Erythroblast (primary cell): ENCODE measurements at places on chromosomes 3 and 15.

DNA sequence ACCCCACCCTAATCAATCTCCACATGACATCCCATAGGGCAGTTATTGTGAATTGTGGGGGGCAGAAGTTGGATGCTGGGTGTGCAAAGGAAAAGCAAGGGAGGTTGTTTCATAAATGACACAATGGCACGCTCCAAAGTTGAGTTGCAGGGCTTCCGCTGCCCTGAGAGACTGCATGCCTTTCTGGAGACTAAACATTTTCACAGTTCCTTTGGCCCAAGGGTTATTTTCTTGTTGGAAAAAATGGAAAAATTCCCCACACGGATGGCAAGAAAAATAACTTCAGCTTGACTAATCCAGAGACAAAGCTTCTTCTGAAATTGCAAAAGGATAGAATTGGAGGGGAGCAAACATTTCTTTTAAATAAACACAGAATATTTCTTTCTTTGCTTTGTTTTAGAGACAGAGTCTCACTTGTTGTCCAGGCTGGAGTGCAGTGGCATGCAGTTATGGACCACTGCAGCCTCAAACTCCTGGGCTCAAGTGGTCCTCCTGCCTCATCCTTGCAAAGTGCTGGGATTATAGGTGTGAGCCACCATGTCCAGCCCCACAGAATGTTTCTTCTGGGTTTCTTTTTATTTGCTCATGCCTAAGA is 19.1 kb upstream of the TPM1 start:
- no peak for DNase-seq

DNA sequence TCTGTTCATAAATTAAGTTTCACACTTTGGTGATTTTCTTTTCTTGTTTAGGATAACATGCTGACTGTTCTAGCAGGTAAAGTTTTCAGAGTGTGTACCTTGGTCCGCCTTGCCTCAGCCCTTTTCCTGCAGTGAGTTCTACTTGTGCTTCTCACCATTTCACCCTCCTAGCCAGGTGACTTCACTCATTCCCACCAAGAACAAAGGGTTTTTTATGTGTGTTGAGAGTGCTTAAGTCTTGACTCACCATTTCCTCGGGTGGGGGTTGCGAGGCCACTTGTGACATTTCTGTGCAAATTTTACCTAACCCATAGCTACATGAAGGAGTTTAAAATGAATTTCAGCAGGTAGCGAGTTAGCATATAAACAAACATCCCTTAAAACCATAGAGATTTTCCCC is 81.4 kb downstream of the C3orf38 start:
- no peak for DNase-seq

DNA sequence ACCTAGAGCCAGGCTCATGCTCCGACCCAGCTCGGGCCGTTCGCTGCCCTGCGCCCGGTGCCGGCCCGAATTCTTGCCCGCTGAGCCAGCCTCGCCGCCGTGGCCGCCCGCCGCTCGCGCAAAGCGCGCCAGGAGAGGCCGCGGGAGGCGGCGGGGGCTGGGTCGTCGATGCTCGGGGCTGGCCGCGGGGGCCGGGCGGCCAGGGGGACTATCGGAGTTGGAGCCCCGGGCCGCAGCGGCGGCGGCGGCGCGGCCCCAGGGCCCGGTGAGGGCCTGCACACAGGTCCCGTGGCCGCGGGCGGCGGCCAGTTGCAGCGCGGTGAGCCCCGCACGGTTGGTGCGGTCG is 1.1 kb downstream of the ANKRD63 start:
- DNase-seq, result no peak

DNA sequence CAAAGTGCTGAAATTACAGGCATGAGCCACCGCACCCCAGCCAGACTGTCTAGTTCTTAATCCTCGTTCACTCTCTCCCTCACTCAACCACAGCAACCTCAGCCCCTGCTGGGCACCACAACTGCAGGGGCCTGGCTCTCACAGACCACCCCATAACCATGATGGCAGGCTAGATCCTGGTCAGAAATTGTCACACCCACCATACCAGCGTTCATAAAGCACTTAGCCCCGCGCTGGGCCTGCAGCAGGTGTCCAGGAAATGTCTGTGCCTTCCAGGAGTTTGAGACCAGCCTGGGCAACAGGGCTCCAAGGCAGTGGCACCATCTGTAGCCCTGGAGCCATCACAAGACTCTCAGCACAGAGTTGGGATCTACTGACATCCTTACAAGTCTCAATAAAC is 1.9 kb downstream of the SHISA5 start:
- DNase-seq, result no peak

DNA sequence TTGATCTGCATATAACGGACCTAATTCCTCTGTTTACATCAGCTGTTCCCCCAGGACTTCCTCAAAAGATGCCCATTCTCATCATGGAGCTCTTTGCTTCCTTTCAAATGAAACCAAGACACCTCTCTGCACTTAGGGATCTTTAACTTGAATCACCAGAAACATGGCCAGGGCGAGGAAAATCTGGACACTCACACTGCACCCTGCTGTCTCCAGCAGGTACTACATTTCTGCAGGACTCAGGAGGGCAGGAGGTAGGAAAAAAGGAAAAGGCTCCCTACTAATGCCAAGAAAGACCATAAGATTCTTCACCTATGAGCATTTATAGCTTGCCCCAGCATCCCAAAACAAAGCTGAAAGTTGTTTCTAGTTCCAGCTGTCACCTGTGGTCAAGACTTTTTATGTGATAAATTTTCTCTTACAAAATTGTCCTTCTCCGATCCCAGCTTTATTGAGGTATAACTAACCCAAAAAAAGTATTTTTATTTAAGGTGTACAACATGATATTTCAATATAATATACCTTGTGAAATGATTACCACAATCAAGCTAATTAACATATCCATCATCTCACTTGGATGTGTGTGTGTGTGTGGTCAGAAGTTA is 87.3 kb upstream of the C15orf61 start:
- peak; percentile 53 for DNase-seq

- DNase-seq, result no peak
Measured at GRCh38 chr3:15757824-15758223, 40.0 kb downstream of the ANKRD28 start.

DNA sequence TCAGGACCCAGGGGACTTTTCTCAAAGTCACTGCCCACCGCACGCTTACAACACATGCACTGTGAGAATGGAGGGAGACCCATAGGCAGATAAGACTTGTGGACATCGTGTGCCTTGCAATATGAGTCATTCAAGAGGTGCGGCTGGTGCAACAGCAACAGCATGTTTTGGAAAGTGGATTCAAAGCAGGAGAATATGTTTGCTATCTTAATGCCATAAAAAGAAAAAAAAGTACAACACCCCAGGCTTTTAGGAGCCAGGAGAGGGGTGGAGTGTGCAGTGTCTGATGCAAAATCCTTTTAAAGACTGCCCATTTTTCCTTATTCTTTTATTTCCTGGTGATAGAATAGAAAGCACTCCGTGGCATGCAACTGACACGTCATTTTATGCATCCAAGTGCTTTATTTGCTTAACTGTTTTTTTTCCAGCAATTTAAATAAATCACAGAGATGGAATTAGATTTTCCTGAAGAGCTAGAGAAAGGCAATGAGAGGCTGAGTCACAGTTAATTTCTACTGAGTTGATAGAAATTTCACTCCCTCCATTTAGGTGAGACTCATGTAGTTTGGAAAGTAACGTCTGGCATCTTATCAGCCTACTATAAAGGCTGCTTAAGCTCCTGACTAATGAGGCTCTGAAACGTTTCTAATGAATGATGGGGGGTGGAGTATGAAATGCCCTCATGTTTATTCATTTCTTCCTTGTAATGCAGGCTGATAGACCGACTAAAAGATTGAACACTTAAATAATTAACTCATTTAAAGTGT is 96.4 kb downstream of the NSUN3 start:
- no peak for DNase-seq

- DNase-seq, result no peak
Measured at GRCh38 chr3:152126260-152126659, 142.5 kb upstream of the MBNL1 start.

DNA sequence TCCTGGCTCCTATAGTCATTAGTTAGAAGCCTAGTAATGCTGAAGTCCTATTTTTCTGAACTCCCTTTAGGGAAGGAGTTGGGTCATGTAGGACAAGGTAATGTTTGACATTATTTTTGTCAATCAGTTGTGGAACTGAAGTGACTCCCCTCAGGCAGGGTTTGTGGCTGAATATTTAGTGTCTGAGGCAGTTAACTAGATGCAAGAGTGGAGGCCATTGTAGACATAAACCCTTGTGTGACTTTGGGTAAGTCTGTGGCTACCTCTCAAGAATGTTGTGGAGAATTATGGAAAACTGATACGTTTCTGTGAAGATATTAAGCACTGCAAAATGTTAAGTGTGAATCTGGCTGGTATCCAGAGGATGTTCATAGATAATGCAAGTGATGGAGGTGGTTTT is 125.2 kb upstream of the PHLDB2 start:
- no peak for DNase-seq

GRCh38 chr3:127387556-127388153 is 99.8 kb upstream of the PRR20G start:
- DNase-seq, result no peak

DNA sequence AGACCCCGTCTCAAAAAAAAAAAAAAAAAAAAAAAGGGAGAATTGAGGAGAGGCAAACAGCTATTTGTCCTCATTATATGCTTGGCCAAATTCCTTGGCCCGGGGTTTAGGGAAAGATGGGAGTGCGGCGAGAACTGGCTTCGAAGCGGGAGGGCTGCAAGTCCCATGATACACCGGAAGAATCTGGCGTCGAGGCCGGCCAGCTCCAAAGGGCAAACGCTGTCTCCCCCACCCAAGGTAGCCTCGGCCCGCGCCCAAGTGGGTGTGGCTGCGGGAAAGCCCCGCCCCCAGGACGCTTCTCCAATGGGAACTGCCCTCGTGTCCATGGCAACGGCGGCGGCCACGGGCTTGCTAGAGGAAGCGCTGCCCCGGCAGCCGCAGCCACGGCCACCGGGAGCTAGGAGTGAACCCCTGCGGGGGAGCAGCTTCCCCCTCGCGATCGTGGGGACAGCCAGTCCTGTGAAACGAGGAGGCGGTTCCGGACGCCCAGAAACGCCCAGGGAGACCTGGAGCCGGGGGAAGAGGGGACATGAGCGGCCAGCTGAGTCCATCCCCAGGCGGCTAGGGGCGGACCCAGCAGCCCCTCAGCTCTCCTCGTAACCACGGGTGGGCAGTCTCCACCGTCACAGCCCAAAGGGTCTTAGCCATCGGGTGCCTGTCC is at the start of gene TTLL13:
TSS of gene TTLL13 (plus strand) at position 354 of the 661 bp plus-strand sequence. CDS start 1,075 bp downstream, outside the sequence.
- peak; percentile 88 for DNase-seq

GRCh38 chr15:64902863-64903262 is 8.8 kb upstream of the ANKDD1A start:
- DNase-seq, result no peak

- DNase-seq, result no peak
Measured at GRCh38 chr3:155026999-155027591, 53.0 kb upstream of the MME start.

DNA sequence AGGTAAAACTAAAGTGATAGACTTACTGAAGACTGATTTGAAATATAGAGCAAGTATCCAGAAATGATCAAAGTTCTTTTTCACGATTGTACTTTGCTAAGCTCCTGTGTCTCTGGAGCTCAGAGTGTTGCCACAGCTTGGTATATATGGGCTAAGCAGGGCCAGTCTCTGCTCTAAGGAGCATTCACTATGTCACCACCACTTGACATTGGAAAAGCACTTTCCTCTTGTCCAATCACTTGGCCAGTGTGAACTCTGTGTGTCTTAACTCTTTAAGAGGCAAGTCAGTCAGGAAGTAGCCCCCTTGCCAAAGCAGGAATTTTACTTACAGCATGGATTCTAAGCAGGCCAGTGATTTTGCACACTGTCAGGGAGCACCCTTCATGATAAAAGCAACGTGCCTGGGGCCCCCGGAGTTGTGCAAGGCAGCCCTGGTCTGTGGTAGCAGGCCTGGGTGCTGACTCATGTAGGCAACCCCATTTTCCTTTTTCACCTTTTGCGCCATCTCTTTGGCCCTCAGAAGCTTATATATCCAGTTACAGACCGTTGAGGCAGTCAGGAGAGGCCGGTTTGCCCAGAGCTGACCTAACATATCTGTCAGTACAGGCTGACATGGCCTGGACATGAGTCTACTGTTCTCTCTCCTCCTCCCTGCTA is 73.0 kb downstream of the HCN4 start:
- DNase-seq, result peak; percentile 2

DNA sequence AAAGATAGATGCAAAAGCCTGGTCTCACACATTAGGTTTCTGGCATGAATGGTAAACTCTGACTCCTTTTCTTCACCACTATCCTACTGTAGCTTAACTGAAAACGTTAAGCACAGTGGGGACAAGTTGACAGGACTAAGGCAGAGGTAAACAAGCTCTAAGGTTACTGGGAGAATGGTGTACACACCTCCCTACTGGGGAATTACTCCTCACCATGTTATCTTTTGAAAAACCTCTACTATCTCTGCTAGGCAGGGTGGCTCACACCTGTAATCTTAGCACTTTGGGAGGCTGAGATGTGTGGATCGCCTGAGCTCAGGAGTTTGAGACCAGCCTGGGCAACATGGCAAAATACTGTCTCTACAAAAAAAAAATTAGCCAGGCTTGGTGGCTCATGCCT is 29.1 kb downstream of the IP6K1 start:
- DNase-seq, result no peak

DNA sequence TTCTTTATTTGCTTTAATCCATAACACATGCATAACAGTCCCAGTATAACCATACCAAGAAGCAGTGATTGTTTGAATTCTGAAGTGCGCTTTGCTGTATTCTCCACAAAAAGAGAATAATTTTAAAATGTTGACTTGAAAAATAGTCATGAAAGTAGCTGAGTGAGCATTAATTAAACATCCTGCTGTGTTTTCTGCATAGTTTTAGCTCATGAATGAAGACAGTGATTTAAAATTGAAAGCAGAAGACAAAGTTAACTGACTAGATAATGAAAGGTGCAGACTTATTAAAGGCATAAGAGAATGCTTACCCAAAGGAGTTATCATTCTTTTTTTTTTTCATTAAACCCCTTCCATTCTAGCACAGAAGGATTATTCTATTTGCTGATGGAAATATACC is 143.5 kb downstream of the GABRG3 start:
- DNase-seq, result no peak

DNA sequence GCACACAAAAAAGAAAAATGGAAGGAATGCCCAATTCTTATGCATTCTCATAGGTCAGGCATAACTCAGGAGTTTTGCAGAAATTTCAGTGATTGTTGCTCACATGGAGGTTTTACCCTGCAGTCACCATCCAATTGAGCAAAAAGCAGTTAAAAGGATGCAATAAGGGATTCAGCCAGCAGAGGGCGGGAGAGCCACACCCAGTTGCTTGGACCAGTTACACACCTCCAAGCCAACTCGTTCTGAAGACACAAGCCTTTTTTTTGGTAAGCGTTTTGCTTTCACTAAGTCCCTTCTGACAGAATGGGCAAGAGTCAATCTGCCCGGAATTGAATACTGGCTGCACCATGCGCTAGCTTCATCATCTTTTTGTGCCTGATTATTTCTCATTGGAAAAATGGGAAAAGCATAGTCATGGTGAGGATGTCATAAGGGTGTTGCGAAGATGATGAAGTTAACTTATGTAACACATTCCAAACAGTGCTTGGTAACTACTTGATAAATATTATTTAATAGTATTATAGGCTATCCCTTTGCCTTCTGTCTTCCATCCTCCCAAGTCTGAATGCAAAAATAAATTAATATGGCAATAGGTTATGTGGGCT is 154.4 kb upstream of the SGO1 start:
- DNase-seq, result peak; percentile 84

GRCh38 chr3:14413381-14414071 is 11.1 kb downstream of the SLC6A6 start:
- no peak for DNase-seq
